ENCODE measurements at places on chromosomes 2 and 18.
A peak's percentile ranks its signal among the peaks of the same experiment; 100 is the strongest.

- DNase-seq, result no peak
Observed at GRCh38 chr2:143165291-143165690, 36.1 kb downstream of the ARHGAP15 start.

GRCh38 chr2:197500503-197501131 is 438 bp downstream of the HSPE1 start:
- no peak for DNase-seq

DNA sequence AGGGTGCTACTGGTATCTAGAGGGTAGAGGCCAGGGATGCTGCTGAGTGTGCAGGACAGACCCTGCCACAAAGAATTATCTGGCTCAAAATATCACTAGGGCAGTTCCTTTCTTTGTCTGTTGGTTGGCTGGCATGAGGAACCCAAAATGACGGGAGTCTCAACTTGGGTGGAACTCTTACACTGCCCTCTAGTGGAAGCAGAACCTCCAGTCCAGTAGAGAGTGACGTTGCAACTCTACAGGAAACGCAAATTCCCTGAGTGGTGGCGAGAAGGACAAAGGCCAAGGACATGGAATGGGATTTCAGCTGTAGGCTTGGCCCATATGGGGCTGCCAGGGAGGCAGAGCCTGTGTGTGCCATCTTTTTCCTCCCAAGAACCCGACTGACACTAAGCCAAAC is 47.1 kb downstream of the COPS8 start:
- no peak for DNase-seq

- no peak for DNase-seq
Observed at GRCh38 chr2:83471655-83472054, 987.4 kb downstream of the SUCLG1 start.

DNA sequence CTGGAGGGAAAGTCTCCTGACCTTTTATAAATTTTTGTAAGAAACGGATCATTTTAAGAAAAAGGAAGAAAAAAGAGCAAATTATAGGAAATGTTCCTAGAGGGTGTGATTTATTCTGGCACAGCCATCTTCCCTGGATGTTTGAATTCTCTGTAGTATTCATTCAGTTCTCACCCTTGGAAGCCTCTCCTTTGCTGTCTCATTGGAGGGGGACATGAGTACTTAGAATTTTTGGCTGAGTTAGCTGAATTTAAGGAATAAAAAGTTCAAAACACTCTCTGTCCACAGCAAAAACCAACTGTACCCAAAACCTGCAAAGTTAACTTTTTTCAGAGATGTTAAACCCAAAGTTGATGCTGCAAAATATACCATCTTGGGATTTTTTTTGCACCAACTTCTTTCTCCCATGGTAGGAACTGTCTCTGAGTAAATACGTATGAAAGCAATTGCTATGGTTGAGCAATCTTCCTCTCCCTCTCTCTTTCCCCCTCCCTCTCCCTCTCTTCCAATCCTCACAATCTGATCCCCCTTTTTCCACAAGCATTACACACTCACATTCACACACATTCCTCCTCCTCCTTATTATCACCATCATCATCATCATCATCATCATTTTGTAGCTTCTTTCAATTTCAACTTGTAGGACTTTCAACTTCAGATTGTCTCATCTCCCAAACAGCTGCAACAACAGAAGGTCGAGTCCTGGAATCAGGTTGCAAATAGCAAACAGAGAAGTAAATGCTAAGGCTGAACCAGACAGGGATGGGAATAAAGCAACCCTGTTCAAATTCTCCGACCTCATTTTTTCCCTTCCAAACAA is 183.7 kb downstream of the GFPT1 start:
- no peak for DNase-seq

GRCh38 chr2:27261241-27261925 is 1.5 kb downstream of the SLC30A3 start:
- DNase-seq, result no peak

DNA sequence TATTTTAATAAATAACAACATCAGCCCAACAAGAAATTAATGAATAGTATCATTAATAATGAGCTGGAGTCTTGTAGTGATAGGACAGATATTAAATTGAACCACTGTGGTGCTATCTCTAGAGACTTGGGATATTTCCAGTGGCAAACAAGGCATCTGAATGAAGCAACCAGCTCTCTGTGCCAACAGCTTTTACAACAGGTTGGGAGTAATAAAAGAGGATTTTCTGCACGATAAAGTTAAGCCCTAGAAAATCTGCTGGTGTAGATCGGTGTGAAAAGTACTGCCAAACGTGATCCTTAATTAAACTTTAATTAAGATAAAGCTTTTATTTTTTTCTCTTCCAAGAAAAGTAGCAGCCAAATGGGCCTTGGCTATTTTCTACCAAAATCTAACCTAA is 385.5 kb downstream of the NR4A2 start:
- no peak for DNase-seq

DNA sequence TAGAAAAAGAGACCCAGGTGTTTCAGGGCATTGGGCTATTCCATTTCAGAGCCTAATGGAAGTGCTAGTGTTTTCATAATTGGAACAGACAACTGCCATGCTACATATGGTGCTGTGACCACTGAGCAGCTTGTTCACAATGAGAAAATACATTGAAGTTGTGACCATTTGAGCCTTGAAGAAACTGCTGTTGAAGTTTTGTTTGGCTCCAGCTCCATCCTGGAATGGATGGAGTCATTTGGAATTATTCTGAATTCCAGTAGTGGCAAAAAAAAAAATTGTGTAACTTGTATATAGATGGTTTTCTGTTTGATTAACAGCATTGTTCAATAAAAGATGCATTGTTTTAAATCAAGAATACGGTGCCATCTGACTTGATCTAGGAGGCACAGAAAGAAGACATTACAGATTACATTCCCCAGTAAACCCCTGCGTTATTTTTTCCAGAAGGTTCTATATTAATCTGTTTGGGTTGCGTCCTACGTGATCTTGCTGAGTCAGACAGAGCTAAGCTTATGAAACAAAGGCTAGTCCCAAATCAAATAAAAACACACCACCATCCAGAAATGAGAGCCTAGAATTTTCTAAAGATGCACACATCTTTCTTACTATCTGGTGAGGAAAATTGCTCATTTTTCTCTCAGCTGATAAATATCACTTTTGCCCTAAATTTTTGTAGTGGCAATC is 19.2 kb downstream of the FMNL2 start:
- no peak for DNase-seq

GRCh38 chr2:136423516-136423996 is 305.6 kb upstream of the CXCR4 start:
- peak; percentile 62 for DNase-seq

DNA sequence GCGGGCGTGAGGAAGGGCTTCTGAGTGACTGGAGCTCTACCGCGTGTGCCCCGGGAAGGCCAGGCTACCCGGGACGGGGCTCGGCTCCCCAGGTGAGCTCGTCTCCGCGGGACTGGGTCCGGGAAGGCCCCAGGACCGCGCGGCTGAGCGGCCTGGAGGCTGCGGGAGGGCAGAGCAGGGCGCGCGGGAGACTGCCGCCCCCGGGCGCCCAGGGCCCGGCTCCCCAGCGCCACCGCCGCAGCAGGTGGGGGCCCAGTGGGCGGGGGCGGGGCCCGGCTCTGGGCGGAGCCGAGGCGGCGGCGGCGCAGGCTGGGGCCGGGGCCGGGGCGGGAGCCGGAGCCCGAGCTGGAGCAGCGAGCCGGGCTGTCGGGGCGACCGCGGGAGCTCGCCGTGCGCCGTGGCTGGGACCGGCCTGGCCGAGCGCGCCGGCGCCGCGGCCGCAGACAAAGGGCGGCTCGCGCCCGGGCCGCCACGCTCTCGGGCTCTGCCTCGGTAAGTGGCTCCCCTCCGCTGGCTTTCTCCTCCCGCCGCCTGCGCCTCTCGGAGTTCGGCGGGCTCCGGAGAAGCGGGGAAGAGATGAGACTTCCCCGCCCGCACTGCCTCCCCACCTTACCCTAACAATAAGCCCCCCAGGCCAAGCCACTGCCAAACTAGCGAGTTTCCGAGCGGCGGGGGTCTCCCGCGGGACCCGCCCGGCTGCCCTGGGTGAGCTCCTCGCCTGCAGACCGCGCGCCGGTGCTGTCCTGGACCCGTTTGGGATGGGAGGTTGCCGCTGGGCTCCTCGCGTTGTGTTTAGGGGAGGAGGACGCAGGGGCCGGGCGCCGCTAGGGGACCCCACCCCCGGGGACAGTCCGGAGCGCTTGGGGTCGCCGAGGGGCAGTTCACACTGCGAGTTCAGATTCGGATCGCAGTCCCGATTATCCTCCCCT is at the start of gene MAPK4:
MAPK4 (plus strand) TSS at position 336 of the 929 bp plus-strand sequence. CDS start 103,872 bp downstream, outside the sequence.
- DNase-seq, result peak; percentile 70

GRCh38 chr2:85995648-85996529 is 107.1 kb upstream of the ST3GAL5 start:
- DNase-seq, result no peak

- no peak for DNase-seq
Observed at GRCh38 chr2:33620-34019, 12.7 kb downstream of the FAM110C start.

DNA sequence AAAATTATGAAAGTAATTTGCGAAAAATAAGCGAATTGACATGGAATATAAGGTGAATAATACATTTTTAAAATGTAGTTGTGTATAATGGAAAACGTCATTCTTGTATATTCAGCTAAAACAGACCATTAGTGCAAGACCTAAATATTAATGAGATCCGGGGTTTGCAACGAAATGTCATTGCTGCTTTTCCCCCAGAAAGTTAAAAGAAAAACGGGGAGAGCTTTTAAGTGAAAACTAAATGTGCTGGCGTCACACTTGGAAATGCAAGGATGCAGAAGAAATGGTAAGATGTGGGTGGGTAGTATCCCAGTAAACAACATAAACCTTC is 491 bp upstream of the SGO2 start:
- DNase-seq, result no peak

DNA sequence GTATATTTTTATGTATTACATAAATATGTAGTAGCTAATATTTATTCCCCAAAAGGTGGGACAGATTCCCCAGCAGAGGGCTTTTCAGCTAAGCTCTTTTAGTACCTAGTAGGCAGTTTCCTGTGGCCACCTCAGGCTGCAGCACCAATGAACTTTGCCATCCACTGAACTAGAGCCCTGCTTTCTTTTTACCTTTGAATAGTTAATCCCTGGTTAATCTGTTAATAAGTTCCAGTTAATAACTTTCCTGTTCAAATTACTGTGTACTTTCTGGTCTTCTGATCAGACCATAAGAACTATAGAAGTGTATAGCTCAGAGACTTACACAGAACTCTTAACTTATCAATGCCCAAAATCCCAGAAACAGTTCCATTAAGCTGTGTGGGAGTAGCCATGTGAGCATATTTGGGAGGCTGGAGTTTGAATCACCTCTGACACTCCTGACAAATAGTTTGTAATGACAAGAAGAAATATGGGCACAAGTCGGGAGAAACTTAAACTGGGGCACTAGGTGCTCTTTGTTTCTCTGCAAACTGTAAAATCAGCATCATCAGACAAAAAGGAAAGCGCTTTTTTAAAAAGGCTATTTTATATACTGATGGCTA is 40.0 kb downstream of the ASXL2 start:
- DNase-seq, result no peak

- no peak for DNase-seq
Observed at GRCh38 chr2:201313362-201313761, 43.8 kb downstream of the FLACC1 start.

DNA sequence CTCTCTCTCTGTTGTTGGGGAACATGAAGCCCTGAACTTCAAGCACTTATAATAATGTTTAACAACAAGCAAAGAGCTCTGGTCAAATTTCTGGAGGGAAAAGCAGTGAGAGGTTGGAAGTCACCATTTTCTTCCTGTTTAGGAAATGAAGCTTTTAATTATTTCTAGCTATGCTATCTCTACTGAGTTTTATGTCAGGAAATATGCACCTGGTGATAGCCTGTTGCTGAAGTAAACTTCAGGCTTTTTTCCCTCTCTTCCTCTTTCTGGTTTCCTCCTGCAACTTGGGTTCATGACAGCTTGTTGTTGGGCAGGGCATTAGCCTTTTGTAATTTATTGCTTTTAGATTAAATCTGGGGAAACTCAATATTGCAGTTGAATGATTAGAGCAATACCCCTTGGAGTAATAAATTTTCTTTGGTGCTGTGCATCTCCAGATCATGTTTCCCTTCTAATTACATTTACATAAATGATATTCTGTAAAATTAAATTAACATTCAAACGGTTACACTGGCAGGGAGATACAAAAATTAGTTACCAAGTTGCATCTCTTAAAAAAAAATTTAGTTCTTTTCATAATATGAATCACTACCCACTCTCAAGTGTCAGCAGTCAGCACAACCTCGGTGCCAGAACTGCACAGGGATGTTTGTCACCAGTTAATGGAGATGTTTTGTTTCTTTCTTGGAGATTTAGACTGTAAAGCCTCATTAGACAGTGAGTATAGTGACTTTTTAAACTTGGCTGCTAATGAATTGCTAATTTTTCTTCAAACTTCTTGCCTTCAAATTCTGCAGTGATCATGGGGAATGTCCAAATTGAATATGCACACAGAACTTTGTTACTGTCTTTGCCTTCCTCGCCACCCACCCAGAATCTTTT is 466.6 kb upstream of the ETAA1 start:
- no peak for DNase-seq

DNA sequence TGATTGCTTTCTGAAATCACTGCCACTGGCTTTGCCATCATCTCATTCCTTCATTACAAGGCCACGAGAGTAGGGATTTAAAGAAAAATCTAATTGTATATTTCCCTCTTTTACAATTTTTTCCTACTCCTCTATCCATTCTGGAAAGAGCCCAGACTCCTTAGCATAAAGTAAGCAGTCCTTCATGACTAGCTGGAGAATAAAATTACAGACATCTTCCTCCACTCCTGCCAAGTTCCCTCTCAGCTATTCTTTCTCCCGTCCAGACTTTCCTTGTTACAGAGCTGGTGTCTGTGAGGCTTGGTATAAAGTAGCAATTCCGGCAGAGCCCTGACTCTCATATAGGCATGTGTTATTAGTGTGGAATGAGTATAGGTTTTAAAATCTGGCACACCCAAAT is 806.8 kb downstream of the PLCL1 start:
- DNase-seq, result no peak

DNA sequence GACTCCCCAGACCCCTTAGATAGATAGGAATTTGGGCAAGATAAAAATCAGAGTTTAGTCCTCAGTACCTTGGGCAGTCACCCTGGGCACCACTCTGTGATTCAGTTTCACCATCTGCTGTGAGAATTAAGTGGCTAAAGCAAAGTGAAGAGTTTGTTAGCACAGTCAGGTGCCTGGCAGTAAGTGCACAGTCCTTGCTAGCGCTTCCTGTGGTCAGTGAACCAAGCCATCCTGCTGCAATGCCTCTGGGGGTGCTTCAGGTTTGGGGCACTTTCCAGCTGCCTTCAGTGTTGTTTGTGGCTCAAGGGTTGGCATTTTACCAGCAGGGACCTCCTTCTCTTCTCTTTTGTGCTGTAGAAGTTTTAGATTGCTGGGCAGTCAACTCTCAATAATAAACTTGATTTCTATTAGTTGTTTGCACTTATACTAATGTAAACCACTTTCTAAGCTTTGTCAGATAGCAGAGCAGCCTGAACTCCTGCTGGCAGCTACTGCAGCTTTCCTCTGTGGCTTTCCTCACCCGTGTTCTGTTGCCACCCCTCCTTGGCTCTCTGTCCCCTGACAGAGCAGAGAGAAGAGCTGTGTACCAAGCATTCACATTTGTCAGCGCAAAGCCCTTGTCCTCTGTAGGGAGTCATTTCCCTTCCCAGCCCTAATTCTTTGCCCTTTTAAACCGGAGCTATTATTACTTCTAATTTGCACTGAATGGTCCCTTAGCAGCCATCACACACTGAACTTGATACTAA is 48.4 kb upstream of the RMP24 start:
- DNase-seq, result no peak

GRCh38 chr2:16023506-16024360 is 83.4 kb downstream of the MYCN start:
- DNase-seq, result no peak

Data from dorsolateral prefrontal cortex (tissue), 122 donors.